Left ventricle myocardium inferior (tissue), 1 donor: ENCODE measurements at places on chromosomes 11 and 22.

DNA sequence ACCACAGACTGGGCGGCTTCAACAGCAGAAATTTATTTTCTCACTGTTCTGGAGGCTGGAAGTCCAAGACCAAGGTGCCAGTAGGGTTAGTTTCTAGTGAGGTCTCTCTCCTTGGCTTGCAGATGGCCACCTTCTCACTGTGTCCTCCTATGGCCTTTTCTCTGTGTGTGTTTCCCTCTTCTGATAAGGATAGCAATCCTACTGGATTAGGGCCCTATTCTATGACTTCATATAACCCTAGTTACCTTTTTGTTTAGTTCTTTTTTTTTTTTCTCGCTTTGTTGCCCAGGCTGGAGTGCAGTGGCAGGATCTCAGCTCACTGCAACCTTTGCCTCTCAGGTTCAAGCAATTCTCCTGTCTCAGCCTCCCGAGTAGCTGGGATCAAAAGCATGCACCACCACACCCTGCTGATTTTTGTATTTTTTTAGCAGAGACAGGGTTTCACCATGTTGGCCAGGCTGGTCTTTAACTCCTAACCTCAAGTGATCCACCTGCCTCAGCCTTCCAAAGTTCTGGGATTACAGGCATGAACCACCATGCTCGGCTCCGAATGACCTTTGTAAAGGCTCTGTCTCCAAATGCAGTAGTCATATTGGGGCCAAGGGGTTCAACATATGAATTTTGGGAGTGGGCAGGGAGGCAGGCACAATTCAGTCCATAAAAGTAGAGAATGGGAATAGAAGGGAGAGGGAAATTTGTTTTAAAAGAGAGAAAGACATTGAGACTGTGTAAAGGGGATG is 25.5 kb upstream of the NNMT start:
- no peak for DNase-seq

DNA sequence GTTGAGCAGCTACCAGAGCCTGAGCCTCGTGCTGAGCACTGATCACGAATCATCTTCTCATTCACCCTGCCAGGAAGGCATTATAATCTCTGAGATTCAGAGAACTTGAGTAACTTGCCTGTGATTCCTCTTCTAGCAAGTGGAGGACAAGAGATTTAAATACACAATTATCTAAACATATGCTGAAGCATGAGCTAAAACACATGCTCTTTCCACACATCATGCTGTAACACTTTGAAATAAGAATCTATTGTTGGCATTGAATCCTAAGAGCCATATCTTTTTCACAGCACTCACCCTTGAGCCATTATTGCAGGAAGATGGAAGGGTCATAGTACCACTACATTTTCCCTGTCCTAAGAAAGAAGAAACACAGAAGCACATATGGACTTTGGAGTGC is 722.5 kb upstream of the API5 start:
- DNase-seq: no peak

DNA sequence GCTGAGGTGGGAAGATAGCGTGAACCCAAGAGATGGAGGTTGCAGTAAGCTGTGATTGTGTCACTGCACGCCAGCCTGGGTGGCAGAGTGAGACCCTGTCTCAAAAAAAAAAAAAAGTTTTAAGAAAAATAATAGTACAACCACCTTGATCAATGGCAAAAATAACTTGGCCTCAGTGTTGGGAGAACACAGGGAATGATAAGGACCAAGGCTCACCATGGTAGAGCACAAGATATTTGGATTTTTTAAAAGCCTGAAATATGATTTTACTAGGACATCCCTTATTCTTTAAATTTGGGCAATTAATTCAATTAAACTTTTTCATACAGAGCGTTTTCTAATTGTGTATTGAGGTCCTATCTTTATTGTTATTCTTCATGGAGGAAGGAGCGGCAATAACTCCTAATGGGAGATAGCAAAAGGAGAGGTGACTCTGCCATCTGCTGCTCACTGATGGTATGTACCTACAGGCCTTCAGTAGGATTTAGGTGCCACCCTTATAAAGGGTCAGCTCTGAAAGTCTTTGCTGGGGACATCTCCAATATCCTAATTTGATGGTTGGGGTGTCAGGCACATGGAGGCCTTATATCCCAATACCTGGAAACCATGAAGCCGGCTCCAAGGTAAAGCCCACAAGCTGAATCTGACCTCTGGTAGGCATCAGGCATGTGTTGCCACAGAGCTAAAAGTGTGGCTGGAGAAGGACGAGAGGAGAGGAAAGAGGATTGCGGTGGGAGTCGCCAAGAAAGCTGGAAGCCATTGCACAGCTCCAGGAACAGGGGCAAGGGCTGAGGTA is 21.9 kb upstream of the POLD3 start:
- no peak for DNase-seq

GRCh38 chr22:46499805-46500189 is 37.6 kb downstream of the CELSR1 start:
- no peak for DNase-seq

DNA sequence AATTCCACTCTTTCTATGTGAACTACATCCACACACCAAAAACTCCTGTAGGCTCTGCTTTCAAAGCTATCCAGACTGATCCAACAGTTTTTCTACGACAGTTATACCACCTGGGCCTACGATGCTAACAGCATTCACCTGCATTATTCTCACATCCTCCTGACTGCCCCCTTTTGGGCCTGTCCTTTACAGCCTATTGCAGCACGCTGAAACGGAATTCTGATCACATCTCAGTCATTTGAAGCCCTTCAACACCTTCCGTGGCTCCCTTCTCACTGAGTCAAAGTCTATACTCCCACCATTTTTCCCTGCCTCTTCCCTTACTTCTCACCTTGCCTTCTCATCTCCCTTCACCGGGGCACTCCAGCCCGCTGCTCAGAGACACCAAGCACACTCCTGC is 791.3 kb upstream of the KIRREL3 start:
- DNase-seq: no peak

DNA sequence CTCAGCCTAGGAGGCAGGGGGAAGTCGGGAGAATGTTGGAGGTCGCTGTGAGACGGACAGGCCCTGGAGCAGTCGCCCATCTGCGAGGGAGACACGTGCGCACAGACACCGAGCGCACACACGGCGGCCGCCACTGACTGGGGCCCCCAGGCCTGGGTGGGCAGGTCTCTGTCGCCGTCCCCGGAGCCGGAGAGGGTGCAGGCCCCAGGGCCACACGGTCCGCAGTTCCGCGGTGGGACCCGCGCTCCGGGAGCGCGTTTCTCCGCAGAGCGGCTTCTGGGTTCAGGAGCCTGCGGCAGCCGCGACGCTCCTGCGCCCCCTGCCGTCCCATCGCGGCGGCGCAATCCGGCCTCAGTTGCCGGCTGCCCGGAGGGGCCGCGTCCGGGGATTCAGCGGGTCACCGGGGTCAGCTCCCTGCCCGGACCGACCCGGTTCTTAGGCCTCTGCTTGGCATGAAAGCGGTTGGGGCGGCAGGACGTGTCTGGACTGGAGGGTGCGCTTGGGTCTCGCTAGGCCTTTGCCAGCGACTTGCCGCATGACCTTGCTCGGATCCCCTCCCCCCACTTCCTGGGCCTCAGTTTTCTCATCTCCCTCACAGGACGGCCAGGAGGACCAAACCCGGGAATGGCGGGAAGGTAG is 31.2 kb downstream of the PDE2A start:
- peak; percentile 64 for DNase-seq

DNA sequence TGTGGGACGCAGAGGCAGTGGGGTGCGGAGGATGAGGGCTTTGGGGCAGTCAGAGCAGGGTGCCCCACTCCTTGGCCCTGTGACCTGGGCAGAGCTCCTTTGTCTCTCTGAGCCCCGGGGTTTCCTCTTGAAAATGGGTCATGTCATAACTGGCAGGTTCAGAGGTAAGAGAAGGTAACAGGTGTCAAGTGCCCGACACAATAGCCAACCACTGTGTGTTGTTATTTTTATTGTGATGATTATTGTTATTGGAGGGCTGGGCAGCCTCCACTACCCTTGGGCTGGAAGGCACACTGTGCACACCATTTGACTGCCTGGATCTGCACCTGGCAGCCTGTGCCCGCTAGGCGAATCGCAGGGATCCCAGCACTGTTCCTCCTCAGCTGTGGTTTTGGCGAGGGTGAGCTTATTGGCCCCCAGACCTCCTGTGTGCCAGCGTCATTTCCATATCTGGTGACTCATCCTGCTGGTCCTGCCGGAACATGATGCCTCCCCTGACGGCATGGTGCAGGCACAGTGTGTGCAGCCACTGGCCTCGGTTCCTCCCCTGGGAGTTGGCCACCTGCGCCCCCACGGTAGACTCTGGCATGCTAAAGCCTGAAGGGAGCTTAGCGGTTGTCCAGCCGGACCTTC is 15.4 kb upstream of the SOX10 start:
- no peak for DNase-seq
